K562 (cell line): ENCODE measurements at places on chromosomes 7 and 10. TPM values are rescaled to one million over a fixed set of nuclear protein-coding genes. Genes with fewer than 3 reads are reported as not detected.

ELFN1 gene
- total RNA-seq = 0.45 and 0.64 TPM in 2 replicates

C7orf33 gene
- not detected in 2 replicates for total RNA-seq

HOXA9 gene
- total RNA-seq = not detected in 2 replicates

CELF2 gene
- 15.8 and 20.3 TPM in 2 replicates for total RNA-seq

KLLN gene
- total RNA-seq = 0.25 and 0.40 TPM in 2 replicates

TNS3 gene
- 0.20 and 0.47 TPM in 2 replicates for total RNA-seq

MYO3A gene
- total RNA-seq = not detected in 2 replicates

FAM221A gene
- total RNA-seq = not detected in 2 replicates

TEX36 gene
- total RNA-seq = not detected in 2 replicates

H2BK1 gene
- total RNA-seq = not detected in 2 replicates

SMO gene
- 0.07 and 0.13 TPM in 2 replicates for total RNA-seq

C7orf57 gene
- not detected in 2 replicates for total RNA-seq

POM121C gene
- 88.2 and 93.4 TPM in 2 replicates for total RNA-seq

PTPRZ1 gene
- 0.04 and 0.11 TPM in 2 replicates for total RNA-seq

APBB1IP gene
- 0.11 and 0.22 TPM in 2 replicates for total RNA-seq

PTF1A gene
- not detected in 2 replicates for total RNA-seq

TTYH3 gene
- 4.9 and 5.5 TPM in 2 replicates for total RNA-seq
